ENCODE measurements at places on chromosomes 16 and 17. TPM values are rescaled to one million over a fixed set of nuclear protein-coding genes. Genes with fewer than 3 reads are reported as not detected.

DNA sequence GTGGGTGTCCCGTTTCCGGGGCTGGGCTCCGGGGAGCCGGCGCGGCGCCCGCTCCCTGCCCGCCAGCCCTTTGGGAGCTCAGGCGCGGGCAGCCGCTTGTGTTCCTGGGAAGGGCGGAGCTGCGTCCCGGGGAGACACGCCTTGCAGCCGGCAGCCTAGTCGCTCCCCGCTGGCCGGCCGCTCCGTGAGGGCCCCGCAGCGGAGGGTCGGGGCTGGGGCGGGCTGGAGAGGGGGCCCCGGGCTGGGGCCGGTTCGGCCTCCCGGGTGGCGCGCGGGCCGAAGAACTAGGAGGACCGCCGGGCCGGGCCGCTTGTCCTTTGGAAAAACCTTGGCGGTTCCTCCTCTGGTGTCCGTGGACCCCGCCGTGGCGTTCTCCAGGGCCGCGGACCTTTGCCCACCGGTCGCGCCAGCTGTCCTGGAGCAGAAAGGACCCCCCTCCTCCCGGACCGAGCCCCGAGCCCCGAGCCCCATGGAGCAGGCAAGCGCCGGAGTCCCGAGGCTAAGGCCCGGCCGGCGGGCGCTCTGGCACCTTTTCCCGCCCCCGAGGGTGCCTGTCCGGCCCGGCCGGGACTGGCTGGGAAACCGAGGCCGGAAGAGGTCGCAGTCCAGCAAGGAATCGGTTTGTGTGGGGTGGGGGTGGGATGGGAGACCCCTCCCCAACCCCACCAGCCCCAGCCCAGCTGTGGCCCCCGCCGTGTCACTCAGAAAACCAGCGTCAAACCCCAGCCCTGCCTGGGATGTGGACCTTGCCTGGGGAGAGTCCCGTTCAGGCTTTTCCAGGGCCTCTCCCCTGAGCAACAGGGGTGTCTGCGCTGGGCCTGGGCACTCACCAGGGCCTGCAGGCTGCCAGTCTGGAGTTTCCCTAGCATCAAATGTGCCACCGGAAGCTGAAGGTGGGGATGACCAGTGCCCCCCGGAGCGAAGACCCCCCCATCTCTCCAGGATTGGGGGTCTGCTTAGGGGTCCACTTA lies 6.8 kb upstream of the TBC1D3B start:
- no peak for DNase-seq

DNA sequence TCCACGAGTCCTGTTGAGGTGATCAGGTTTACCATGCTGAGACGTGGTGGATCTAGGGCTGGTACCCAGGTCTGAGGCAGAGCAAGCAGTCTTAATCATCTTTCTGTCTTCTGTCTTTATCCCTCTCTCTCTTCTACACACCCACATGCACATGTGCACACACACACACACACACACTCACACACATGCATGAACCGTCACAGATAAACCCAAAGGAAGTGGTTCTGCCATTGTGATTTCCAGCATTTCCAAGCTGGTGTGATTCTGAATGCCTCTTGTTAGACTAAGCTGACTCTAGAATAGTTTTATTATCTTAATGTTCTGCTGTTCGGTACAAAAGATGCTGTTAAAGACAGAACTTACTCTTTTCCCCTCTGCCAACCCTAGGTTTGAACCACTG lies 411.8 kb upstream of the SALL1 start:
- DNase-seq = no peak

The NXPH3 gene
- not detected for total RNA-seq

The SRL gene
- total RNA-seq = not detected

The TLE7 gene
- total RNA-seq = not detected

DNA sequence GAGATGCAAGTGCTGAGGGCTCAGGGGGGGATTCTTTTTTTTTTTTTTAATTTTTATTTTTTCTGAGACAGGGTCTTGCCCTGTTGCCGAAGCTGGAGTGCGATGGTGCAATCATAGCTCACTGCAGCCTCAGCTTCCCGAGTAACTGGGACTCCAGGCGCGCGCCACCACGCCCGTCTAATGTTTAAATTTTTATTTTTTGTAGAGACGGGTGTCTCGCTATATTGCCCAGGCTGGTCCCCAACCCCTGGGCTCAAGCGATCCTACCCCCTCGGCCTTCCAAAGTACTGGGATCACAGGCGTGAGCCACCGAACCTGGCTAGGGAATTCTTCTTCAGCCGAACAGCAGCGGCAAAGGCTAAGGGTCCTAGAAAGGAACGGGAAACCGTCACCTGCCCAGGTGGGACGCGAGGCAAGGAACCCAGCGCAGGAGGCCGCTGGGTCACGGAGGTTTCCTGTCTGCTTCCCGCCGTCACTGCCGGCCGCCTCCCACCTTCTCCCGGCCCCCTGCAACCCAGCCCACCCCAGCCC lies 13.3 kb upstream of the OR1F1 start:
- DNase-seq = no peak

The SCPEP1 gene
- total RNA-seq = 25.5 TPM
